ENCODE measurements at places on chromosomes 3 and 15. TPM values are rescaled to one million over a fixed set of nuclear protein-coding genes. Genes with fewer than 3 reads are reported as not detected.
A peak's percentile ranks its signal among the peaks of the same experiment; 100 is the strongest.

DNA sequence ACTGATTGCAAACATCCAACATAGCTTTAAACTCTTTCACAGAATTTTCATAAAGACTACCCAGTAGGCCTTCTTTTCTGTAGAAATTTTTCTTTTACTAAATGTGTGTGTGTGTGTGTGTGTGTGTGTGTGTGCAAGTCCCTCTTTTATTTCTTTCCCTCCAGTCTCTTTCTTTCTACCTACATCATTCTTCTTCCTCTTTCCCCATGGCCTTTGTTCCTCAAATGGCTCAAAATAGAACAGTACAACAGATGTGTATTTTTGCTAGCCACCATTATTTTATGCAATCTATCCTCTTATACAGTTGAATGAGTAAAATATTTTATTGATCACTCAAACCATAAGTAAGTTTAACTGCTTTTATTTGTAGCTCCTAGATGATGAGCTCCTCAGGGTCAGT is 76.4 kb downstream of the USF3 start:
- H3K27me3 ChIP-seq, result no peaks in the 10 kb centered on the region
- peaks cover 17% of the 10 kb centered on the region for H3K36me3 ChIP-seq
- no peak overlapping the region for H3K4me3 ChIP-seq
- DNase-seq, result no peak
- H3K27ac ChIP-seq, result no peak overlapping the region

- H3K4me3 ChIP-seq, result no peak overlapping the region
- H3K4me1 ChIP-seq, result no peaks in the 10 kb centered on the region
- no peaks in the 10 kb centered on the region for H3K36me3 ChIP-seq
These were observed 112.5 kb upstream of the MLF1 start for GRCh38 chr3:158458464-158458863.

GRCh38 chr3:17986348-17986816 is 244.0 kb upstream of the TBC1D5 start:
- H3K4me1 ChIP-seq, result no peaks in the 10 kb centered on the region
- H3K27ac ChIP-seq, result no peak overlapping the region
- DNase-seq, result no peak
- no peaks in the 10 kb centered on the region for H3K36me3 ChIP-seq
- H3K27me3 ChIP-seq, result no peaks in the 10 kb centered on the region

DNA sequence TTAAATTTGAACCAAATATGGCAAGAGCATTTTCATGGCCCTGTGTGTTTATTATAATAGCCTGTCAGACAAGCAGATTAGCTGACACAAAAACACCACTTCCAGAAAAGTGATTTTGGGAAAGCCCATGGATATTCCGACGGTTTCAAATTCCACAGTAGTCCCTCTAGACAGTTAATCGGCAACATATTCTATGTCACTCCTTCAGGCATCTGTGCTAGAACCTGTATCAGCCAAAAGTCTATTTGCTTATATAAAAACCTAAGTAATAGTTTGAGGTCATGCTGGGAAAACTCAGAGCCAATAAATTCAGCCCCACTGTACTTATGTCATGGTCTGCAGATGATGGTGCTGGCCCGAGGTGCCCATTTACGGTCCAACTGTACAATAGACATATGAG is 110.2 kb upstream of the ARHGEF26 start:
- DNase-seq, result no peak
- H3K4me1 ChIP-seq, result no peaks in the 10 kb centered on the region
- H3K4me3 ChIP-seq, result no peak overlapping the region
- no peaks in the 10 kb centered on the region for H3K27me3 ChIP-seq
- no peak overlapping the region for H3K27ac ChIP-seq
- H3K36me3 ChIP-seq, result no peaks in the 10 kb centered on the region

ROPN1 gene
- not detected for polyA plus RNA-seq

DNA sequence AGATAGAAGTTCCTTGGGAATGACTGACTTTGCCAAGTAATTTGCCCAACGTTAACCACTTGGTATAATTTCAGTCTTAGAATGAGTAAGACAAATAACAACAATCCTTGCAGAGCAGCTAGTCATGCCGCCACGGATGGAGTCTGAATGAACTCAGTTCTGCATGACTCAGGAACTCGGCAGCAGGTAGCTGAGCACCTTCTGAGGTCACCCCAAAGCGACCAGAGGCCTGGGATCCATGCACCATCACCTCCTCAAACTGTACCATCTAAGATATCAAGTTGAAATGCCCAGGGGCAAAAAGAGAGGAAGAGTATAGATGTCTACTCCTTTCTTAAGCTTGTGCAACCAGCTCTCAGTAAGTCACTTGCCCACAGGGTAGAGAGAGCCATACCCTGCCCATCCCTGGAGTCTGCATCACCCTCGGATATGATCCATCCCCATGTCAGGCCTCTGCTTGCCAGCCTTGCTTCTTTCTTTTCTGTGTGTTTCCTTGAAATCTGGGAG is 8.5 kb upstream of the CDCP1 start:
- no peak overlapping the region for H3K27ac ChIP-seq
- no peak overlapping the region for H3K4me3 ChIP-seq
- H3K36me3 ChIP-seq, result no peaks in the 10 kb centered on the region
- no peak for DNase-seq

APOD gene
- not detected for polyA plus RNA-seq

MSL2 gene
- polyA plus RNA-seq, result 40.9 TPM

DNA sequence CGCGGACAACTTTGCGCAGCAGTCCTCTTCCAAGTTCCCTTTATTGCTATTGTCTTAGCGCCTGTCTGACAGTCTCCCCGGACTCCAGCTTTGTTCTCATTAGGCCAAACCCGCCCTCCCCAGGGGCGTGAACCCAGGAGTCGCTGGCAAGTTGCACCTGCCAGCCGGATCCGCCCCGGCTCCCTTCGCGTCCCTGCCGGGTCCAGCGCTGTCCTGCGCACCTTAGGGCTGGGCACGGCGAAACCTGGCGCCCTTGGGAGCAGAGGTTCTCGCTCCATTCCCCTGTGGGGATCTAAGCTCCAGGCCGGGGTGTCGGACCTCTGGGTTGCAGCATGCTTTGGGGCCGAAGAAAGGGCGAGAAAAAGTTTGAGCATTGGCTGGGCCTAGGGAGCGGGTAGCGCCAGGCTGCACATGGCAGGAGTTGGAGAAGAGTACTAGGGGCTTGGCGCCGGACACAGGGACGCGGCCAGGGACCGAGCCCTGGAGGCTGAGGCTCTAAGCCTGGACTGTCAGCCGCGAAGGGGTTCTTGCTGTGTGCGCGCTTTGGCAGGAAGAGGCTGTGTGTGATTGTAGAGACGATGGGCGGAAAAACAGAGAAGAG is 335.1 kb upstream of the THRB start:
- no peaks in the 10 kb centered on the region for H3K4me1 ChIP-seq
- H3K4me3 ChIP-seq, result no peak overlapping the region
- DNase-seq, result no peak
- H3K36me3 ChIP-seq, result no peaks in the 10 kb centered on the region

DNA sequence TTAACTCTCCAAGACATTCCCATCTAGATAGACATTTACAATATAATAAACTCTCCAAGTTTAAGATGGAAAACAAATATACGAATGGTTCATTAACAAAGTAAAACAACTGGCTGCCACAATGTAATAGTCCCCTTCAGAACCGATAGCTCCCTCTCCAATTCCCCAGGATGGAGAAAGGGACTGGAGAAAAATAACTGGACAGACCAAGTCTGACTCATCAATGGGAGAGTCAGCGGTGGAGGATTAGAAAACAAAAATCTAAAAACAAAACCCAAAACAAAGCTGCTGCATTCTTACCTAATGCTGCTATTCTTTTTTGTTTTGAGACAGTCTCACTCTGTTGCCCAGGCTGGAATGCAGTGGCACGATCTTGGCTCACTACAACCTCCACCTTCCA is 468.1 kb downstream of the SHQ1 start:
- H3K4me1 ChIP-seq, result no peaks in the 10 kb centered on the region
- no peaks in the 10 kb centered on the region for H3K36me3 ChIP-seq
- DNase-seq, result no peak
- no peak overlapping the region for H3K4me3 ChIP-seq
- no peak overlapping the region for H3K27ac ChIP-seq

MEX3B gene
- polyA plus RNA-seq, result not detected

GRCh38 chr3:126713199-126713598 is 9.2 kb downstream of the CHCHD6 start:
- no peaks in the 10 kb centered on the region for H3K4me1 ChIP-seq
- no peaks in the 10 kb centered on the region for H3K36me3 ChIP-seq
- no peak overlapping the region for H3K27ac ChIP-seq

- no peak for DNase-seq
- H3K4me3 ChIP-seq, result peak overlapping the region; percentile 62
- no peaks in the 10 kb centered on the region for H3K27me3 ChIP-seq
- peaks cover 15% of the 10 kb centered on the region for H3K4me1 ChIP-seq
- H3K36me3 ChIP-seq, result peaks cover 3% of the 10 kb centered on the region
These were observed 861 bp upstream of the RFT1 start for GRCh38 chr3:53131096-53131495.

- H3K4me3 ChIP-seq, result no peak overlapping the region
- H3K27ac ChIP-seq, result no peak overlapping the region
- no peaks in the 10 kb centered on the region for H3K27me3 ChIP-seq
- H3K36me3 ChIP-seq, result no peaks in the 10 kb centered on the region
These were observed 118.5 kb downstream of the SEC22A start for GRCh38 chr3:123320221-123320620.

LMAN1L gene
- polyA plus RNA-seq, result not detected

TRIM42 gene
- not detected for polyA plus RNA-seq

- no peaks in the 10 kb centered on the region for H3K27me3 ChIP-seq
- H3K27ac ChIP-seq, result no peak overlapping the region
- no peaks in the 10 kb centered on the region for H3K4me1 ChIP-seq
These were observed 8.6 kb upstream of the SST start for GRCh38 chr3:187678726-187679268.

GRCh38 chr3:78721771-78722543 is 1045.8 kb downstream of the ROBO1 start:
- no peak for DNase-seq
- H3K36me3 ChIP-seq, result no peaks in the 10 kb centered on the region
- no peak overlapping the region for H3K4me3 ChIP-seq

DNA sequence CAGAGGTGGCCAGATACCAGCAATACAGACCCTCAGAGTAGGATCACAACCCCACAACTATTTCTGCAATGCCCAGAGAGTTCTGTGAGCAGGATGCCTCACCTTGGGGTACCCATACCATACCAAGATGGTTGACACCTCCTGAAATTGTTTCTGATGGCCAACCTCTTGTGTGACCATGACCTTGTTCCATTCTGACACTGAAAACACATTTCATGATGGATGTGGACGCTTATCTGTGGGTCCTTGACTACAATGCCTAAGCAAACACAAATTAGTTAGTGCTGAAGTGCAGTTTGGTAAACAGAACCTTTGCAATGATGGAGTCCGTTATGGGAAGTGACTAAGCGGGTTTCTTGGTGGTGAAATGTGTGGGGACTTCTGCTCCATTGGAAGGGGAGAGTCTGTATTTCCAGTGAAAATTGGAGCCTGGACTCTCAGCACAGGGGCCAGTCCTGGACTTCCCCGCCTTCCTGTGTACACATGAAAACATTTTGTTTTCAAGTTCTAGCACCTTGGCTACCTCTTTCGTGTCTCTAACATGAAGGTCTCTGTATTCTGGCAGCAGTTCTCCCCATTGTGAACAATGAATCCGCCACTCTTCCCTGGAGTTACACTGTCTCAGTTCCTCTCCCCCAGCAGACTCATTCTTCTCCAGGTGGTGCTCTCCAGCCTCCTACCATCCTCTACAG is 106.2 kb downstream of the XXYLT1 start:
- no peaks in the 10 kb centered on the region for H3K27me3 ChIP-seq
- no peak overlapping the region for H3K27ac ChIP-seq
- no peaks in the 10 kb centered on the region for H3K36me3 ChIP-seq
- no peak overlapping the region for H3K4me3 ChIP-seq
- H3K4me1 ChIP-seq, result no peaks in the 10 kb centered on the region

DNA sequence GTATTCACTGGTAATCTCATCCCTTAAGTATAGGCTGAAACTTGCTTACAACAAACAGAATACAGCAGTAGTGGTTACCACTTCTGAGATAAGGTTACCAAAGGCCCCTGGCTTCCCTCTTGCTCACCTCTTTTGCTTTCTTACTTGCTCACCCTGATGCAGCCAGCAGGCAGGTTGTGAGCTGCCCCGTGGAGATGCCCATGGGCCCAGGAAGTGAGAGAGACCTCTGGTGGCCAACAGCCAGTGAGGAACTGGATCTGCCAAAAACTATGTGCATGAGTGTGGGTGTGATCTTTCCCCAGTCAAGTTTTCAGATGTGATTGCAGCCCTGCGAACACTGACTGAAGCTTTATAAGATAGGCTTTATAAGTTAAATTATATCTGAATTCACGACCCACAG is 48.7 kb downstream of the NMNAT3 start:
- no peak overlapping the region for H3K27ac ChIP-seq
- no peak overlapping the region for H3K4me3 ChIP-seq
- no peaks in the 10 kb centered on the region for H3K4me1 ChIP-seq
- DNase-seq, result no peak

- H3K4me1 ChIP-seq, result no peaks in the 10 kb centered on the region
- no peaks in the 10 kb centered on the region for H3K27me3 ChIP-seq
- no peaks in the 10 kb centered on the region for H3K36me3 ChIP-seq
- no peak overlapping the region for H3K27ac ChIP-seq
- no peak overlapping the region for H3K4me3 ChIP-seq
These were observed 72.1 kb downstream of the TIGIT start for GRCh38 chr3:114365909-114366308.

DNA sequence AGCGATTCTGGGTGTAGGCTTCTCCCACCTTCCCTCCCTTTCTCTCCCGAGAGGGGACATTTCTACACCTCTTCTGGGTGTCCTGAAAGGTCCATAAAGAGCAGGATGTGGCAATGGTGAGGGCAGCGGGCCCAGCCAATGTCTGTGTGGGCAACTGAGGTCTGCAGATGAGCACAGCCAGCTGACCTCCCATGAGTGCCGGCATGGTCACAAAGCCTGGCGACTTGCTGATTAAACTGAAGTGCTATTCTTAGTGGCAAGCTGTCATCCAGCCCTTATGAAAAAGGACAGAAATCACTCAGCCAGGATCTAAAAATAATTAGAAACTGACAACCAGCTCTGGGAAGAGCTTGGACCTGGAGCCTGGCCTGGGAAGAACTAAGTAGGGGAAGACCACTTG is 124.3 kb upstream of the RGMA start:
- H3K27me3 ChIP-seq, result no peaks in the 10 kb centered on the region
- no peaks in the 10 kb centered on the region for H3K4me1 ChIP-seq
- H3K4me3 ChIP-seq, result no peak overlapping the region
- H3K27ac ChIP-seq, result no peak overlapping the region

ZBED2 gene
- polyA plus RNA-seq, result 1.8 TPM

- no peak for DNase-seq
- H3K4me3 ChIP-seq, result no peak overlapping the region
- H3K27ac ChIP-seq, result no peak overlapping the region
- no peaks in the 10 kb centered on the region for H3K36me3 ChIP-seq
- no peaks in the 10 kb centered on the region for H3K27me3 ChIP-seq
These were observed 916.2 kb downstream of the NTRK3 start for GRCh38 chr15:87340370-87340769.

KCNMB3 gene
- polyA plus RNA-seq, result 0.23 TPM

GRCh38 chr3:172746475-172746874 is 4.1 kb upstream of the ECT2 start:
- H3K27ac ChIP-seq, result no peak overlapping the region
- no peak for DNase-seq
- peaks cover 5% of the 10 kb centered on the region for H3K4me1 ChIP-seq
- no peaks in the 10 kb centered on the region for H3K27me3 ChIP-seq
- no peak overlapping the region for H3K4me3 ChIP-seq

- no peak overlapping the region for H3K4me3 ChIP-seq
- no peaks in the 10 kb centered on the region for H3K27me3 ChIP-seq
- no peak for DNase-seq
- no peak overlapping the region for H3K27ac ChIP-seq
- no peaks in the 10 kb centered on the region for H3K4me1 ChIP-seq
- H3K36me3 ChIP-seq, result no peaks in the 10 kb centered on the region
These were observed 28.3 kb upstream of the GALNT15 start for GRCh38 chr3:16146015-16146730.

- H3K4me3 ChIP-seq, result no peak overlapping the region
- no peak overlapping the region for H3K27ac ChIP-seq
- no peaks in the 10 kb centered on the region for H3K36me3 ChIP-seq
- DNase-seq, result no peak
These were observed 344.4 kb downstream of the CADM2 start for GRCh38 chr3:85303156-85303555.

TLR9 gene
- polyA plus RNA-seq, result not detected

ZCWPW2 gene
- 0.67 TPM for polyA plus RNA-seq
